IPS DF 6.9 (cell line): ENCODE measurements at places on chromosomes 5 and 9.

- no peak for DNase-seq
Observed at GRCh38 chr9:124264823-124265233, 7.1 kb downstream of the NEK6 start.

GRCh38 chr5:142320851-142321560 lies 3.8 kb downstream of the SPRY4 start:
- no peak for DNase-seq

GRCh38 chr5:10324518-10325370 lies 17.0 kb upstream of the CMBL start:
- DNase-seq, result no peak

DNA sequence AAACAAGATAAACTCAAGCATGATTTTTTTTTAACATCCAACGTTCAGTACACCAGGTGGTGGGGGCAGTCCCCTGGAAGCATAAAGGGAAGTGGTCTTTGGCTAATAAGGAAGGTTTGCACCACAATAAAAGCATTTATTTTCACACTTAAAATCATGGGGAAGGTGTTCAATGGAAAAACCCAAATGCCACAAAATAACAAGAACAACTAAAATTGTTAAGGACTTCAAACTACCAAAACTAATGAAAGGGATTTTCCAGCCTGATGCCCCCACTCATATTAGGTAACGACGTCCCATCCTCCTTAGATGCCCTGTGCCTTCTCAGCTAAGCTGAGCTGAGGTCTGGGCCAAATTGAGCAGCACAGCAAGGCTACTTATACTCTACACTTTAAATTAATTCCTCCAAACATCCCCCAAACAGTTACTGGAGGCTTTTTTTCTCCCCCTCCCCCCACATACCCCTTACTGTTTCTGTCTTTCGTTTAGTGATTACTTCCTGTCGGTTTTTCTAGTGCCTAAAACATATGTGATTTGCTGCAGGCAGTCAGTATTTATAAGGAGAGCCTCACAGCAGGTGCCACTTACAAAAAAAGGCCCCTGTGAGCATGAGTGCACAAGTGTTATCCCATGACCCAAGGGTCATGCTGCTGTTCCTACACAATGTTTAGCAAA lies 259.7 kb upstream of the ZNF608 start:
- DNase-seq, result no peak

- DNase-seq, result peak; percentile 7
Observed at GRCh38 chr9:18861609-18862544, 171.1 kb downstream of the SAXO1 start.

DNA sequence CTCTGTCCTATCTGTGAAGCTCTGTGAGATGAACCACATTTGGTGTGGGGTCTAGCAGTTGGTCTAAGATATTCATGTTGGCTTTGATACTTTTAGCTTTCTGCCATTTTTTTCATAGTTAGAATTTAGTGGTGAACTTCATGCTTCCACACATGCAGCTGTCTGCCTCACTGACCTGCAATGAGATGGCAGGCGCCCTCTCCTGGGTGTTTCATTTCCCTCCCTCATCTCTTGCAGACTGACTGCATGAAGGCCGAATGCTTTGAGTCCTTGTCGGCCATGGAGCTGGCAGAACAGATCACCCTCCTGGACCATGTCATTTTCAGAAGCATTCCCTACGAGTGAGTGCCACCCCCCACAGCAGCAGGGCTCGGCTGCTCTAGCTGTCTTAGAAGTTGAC lies 26.1 kb upstream of the CKMT2 start:
- no peak for DNase-seq

DNA sequence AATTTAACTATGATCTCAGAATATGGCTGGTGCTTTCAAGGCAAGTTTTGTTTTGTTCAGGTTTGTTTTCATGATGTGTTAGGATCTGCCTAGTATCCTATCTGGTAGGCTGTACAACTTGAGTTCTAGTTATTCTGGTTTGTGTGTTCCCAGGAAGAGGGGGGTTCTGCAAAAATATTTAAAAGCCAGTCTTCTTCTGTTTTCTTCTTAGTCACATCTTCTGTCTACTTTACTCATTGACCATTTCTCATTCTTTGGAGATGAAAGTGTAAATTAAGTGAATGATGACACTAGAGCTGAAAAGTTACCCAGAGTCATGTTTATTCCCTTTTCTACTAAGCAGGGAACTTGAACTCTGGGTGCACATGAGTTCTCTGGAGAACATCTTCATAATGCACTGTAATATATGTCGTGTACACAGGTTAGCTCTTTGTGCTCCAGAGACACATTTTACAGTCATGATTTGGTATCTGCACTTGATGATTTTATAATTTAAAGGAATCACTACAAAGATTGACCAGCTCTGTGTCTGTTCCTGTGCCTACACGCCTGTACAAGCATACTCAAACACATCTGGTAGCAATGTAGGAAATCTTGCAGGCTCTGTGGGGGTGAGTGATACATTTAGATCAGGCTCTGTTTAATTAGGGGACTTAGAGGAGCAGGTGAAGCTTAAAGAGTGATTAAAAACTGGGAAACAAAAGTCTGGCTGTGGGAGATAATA lies 5.0 kb downstream of the SMAD5 start:
- DNase-seq, result no peak

DNA sequence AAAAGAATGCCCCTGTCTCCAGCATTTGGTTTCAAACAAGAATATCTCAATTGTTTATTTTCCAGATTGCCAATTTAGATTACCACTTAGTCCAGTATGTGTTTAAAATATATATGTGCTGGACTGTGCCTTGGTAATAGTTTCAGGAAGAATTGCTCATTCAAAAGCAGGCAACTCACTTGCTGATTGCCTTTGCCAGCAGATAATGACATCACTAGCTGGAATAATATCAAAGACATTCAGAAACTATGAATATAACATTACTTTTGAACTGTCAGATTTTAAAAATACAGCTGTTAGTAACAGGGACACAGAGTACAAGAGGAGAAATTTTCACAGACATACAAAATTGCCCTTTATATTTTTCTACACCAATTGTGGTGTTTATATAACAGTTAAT lies 96.0 kb upstream of the ITGA2 start:
- DNase-seq, result no peak

DNA sequence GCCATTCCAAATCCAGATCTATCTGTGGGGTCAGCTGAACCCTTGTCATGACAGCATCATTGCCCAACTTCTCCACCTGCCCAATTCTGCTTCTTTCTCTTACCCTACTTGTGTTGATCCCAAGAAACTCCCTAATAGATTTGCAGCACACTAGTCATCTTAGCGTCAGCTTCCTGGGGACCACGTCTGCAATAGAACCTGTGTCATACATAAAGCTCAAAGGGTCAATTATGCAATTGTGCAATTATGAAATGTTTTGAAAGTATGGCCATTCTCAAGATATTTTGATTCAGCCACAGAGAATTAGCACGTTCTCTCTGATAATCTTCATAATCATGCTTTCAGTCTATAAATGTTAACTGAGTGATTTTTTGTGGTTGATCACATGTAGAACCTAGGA lies 87.4 kb upstream of the PAPPA start:
- no peak for DNase-seq

GRCh38 chr5:80990527-80990926 lies 30.4 kb downstream of the RASGRF2 start:
- no peak for DNase-seq

DNA sequence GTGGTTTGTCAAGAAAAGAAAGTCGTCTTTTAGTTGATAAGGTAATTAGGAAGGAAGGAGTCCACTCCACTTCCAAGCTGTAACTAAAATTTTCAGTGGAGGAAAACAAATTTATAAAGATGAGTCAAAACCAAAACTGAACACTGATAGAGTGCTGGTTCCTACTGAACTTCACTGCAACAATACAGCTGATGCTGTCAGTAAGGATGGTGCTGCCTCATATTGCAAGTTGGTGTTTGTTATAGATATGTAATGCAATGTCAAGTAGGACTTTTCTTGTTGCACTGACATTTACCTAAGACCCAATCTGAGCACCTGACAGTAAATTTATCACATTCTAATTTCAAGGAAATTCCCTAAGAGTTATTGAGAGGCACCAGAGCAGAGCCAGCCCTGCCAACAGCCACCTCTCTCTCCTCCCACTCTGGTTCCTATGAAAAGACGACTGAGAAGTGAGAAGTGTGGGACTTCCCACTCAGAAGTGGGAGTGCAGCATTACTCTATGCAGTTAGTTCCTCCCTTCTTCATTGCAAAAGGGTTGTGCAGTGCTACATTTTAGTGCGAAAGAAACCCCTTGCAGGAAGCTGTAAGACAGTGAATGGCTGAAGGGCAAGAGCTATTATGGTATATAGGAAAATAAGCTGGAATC lies 350.8 kb downstream of the NFIB start:
- DNase-seq, result no peak

DNA sequence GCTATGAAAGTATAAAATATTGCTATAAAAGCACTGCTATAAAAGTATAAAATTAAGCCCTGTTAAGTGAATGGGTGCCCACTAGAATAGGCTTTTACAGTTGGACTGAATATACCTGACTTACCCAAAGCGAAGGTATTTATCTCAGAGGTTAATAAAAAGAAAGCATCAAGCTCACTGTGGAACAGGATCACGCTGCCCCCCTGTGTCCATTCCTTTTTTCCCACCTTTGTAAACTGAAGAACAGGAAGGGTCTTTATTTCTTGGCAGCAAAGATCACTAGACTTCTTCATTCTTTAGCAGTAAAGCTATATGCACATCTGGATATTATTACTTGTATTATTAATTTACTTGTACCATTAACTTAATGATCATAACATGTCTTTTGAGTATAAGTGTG lies 22.1 kb upstream of the PLPP6 start:
- DNase-seq, result no peak

- DNase-seq, result no peak
Observed at GRCh38 chr5:177195307-177195952, 61.9 kb downstream of the NSD1 start.

DNA sequence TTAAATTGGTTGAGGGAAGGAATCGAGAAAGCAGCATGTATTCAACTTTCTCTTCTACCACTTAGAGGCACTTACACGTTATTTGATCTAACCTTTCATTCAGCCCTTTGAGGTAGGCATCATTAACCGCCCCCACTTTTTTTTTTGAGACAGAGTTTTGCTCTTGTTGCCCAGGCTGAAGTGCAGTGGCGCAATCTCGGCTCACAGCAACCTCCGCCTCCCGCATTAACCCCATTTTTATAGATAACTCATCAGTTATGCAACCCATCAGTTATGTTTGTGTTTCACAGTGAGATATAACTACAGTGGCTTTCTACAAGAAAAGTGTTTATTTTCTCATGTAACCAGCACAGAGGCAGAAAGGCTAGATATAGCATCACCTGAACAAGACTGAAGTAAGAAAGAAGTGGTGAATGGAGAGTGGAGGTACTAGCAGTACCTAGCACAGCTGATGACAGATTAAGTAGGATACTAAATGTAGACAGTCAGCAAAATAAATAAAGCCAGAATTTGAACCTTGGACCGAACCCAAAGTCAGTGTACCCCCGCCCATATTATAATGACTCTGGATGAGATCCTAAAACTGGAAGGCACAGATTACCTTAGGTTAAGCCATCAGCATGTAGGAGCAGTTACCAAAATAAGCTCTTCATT lies 91.2 kb downstream of the PJA2 start:
- no peak for DNase-seq

DNA sequence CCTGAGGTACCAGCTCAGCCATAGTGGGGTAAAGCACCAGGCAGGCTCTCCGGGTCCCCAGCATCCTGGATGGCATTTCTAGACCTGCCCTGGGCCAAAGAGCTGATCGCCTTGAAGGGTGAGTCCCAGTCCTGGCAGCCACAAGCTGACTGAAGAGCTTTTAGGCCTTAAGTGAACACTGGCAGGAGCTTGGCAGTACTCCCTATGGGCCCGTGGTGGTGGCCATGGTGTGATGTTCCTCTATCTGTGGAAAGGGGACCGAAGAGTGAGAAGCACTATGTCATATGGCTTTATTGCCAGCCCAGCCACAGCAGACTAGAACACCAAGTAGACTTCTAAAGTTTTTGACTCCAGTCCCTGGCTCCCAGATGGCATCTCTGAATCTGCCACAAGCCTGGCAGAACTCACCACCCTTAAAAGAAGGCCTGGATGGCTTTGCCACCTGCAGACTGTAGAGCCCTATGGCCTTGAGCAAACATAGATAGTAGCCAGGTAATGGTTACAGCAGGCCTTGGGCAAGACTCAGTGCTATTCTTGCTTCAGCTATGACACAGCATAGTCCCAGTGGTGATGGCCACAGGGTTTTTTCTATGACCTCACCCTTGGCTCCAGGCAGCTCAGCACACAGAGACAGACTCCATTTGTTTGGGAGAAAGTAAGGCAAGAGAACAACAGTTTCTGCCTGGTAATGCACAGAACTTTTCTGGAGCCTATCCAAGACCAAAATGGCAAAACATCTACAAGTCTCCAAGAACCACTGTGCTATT lies 801.5 kb upstream of the DMAC1 start:
- no peak for DNase-seq

DNA sequence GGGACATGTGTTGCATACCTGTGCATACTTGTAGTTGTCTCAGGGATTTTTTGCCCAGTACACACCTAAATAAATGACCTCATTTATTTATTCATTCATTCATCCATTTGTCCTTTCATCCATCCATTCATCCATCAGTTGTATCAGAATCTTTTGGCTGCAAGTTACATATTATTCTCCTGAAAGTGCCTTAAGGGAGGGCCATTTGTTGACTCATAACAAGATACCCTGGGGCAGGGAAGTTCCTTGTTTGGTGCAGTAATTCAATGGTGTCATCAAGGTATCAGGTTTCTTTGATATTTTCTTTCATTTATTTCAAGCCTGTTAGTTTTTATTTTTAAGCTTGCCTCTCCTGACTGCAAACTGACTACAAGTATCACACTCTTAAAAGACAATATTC lies 597.9 kb upstream of the TLE4 start:
- no peak for DNase-seq

DNA sequence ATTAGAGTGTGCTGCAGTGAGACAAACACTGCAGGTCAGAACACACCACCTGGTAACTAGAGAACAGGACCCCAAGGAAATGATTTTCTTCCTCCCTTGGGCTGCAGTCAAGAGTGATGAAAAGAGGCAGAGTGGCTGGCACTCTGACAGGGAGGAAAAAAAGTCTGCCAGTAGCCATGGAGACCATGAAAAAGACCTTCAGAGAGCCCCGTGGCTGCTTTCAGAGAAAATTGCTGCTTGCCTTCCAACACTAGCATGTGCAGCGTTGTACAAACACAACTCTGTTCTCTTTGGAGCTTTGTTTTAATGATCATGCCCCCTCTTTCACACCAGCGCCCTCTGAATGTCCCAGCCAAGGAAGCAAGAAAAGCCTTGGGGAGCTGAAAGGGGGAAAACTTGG lies 68.8 kb downstream of the ANKRD55 start:
- DNase-seq, result no peak

DNA sequence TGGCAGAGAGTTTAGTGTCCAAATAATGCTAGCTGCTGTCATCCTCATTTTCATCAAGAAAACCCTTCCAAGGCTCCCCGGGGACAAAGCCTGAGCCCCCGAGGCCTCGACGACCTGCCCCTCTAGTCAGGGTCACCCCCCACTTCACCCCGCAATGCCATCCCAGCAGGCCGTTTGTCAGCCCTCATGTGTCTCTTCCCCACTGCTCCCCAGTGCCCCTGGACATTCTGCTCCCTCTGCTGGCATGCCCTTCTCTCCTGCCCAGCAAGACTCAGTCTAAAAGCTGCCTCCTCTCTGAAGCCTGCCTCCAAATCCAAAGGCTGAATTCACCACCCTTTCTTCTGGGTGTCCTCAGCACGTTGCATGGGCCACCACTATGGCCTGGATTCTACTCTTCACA lies 59.3 kb downstream of the PAX5 start:
- DNase-seq, result no peak

GRCh38 chr9:13868336-13868735 lies 445.6 kb downstream of the NFIB start:
- DNase-seq, result no peak
